T-helper 2 cell (primary cell): ENCODE measurements at places on chromosomes 13 and 19.

DNA sequence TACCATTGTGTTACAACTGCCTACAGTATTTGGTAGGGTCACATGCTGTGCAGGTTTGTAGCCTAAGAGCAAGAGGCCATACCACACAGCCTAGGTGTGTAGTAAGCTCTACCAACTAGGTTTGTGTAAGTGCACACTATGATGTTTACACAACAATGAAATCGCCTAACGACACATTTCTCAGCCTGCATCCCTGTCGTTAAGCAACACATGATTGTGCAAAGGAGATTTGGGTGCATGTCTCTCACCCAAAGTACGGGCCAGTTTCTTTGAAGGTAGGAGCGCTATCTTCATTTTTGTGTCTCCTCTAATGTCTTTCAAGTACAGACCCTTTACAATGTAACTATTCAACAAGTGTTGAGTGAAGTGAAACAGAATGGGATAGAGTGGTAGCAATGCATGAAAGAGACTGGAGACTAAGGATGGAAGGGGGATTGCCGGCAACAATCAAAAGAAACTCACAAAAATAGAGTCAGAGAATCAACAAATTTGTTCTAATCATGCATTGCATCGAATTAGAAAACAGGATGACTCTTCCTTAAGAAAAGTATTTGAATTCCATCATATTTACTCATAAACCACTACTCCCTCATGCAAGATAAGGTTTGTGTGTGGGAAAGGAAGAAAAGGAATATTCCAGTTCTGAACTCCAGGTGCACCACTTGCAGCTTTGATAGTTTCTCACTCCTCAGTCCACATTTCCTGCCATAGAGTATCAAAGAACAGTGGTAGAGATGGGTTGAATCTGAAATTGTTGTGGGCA, 60.2 kb upstream of the TNFRSF19 start:
- DNase-seq = no peak

DNA sequence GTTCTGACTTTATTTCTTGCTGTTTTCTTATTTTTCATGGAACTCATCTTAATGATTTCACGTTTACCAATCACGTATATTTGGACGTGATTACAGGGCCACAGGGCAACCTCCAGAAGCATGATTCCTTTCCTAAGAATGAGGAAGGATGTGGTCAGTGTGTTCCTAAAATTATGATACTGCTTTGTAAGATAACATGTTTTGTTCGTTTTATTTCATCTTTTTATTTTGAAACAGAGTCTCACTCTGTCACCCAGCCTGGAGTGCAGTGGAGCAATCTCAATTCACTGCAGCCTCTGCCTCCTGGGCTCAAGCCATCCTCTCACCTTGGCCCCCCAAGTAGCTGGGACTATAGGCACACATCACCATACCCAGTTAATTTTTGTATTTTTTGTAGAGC, 24.8 kb upstream of the LAIR1 start:
- DNase-seq = peak; percentile 55

GRCh38 chr19:8367327-8368001, 3.5 kb downstream of the ANGPTL4 start:
- no peak for DNase-seq

DNA sequence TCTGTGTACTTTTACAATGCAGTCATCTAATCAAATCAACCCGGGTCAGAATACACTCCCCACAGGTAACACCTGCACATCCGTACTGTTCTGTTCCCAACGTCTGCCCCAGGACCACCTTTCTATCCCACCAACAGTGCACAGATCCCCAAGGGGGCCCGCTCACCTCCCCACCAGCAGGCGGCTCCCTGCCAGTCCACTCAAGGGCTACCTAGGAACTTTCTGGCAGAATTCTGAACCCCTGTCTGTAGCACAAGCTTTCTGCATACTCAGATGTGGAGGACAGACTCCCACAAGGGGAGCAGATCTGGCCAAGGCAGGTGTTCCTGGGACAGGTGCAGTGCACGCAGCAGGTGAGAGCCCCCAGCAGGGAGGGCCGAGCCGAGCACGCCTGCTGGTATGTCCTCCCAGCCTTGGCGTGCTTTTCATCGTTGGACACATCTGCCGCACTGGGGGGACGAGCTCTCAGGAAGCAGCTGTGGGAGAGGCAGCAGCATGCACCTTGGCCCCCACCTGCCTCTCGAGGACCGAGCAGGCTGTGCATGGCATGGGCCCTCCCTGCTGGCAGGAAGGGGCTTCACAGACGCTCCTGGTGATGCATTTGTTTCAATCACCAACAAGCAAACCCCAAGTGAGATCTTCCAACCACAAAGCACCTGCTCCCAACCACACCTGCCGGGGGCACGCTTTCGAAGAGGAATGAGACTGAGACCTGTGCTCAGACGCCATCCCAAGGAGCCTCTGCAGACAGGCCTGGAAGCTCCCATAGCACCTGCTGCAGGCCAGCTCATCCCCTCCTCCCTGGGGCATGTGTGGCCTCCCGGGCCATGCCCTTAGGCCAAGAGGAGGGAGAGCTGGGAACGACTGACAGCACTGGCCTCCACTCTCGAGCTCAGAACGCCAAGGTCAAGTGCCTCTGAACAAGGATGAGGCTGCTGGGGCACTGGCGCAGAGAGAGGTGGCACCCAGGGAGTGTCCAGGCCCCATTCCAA, 35.9 kb downstream of the RAB20 start:
- DNase-seq = peak; percentile 20

- no peak for DNase-seq
Observed at GRCh38 chr13:50527612-50528509, 315.6 kb downstream of the DLEU7 start.

DNA sequence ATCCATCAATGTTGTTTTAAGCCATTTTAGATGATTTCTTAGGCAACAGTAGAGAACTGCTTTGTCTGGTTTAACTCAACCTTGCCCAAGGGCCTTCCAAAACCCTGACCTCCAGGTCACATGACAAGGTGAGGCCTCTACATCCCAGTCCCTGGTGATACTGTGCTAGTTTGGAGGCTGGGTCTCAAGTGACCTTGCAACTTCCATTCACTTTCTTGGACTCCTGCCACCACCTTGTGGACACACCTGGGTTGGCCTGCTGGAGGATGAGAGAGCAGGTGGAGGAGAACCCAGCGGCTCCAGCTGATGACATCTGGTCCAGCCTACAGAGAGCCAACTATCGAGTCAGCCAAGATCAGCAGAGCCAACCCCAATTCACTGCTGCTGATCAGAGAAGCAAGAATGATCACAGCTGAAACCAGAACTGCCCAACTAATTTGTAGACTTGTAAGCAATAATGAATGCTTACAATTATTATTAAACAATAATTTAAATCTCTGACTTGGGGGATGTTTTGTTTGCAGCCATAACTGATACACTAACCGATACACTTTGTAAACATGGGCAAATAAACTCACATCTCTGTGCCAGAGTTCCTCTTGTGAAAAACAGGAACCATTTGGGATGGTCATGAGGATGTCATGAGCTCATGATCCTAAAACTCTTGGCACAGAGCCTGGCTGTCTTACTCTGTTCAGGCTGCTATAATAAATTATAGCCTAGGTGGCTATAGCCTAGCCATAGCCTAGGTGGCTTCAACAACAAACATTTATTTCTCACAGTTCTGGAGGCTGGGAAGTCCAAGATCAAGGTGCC, 11.5 kb downstream of the FAM187B start:
- DNase-seq = no peak
